HCT116 (cell line): ENCODE measurements at places on chromosomes 6 and 20.

DNA sequence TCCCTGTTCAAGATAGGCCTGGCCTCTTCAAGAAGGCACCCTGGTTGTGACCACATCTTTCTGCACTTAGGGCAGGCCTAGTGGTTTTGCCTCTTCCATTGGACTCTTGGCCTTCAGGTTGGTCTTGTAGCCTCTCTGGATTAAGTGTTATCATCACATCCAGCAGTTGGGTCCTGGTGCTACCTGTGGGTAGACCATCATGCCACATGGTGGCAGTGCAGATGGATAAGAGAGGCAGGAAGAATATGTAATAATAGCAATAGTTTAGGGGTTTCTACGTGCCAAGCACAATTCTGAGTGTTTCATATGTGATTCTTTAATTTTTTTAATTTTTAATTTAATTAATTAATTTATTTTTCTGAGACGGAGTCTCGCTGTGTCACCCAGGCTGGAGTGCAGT, 28.5 kb upstream of the SNRPB2 start:
- DNase-seq, result peak; percentile 2

GRCh38 chr6:40376113-40376650, 211.0 kb downstream of the LRFN2 start:
- DNase-seq, result no peak

- no peak for DNase-seq
Measured at GRCh38 chr6:143167224-143167623, 106.5 kb downstream of the AIG1 start.

- DNase-seq, result no peak
Measured at GRCh38 chr20:51428401-51429143, 113.9 kb downstream of the NFATC2 start.

DNA sequence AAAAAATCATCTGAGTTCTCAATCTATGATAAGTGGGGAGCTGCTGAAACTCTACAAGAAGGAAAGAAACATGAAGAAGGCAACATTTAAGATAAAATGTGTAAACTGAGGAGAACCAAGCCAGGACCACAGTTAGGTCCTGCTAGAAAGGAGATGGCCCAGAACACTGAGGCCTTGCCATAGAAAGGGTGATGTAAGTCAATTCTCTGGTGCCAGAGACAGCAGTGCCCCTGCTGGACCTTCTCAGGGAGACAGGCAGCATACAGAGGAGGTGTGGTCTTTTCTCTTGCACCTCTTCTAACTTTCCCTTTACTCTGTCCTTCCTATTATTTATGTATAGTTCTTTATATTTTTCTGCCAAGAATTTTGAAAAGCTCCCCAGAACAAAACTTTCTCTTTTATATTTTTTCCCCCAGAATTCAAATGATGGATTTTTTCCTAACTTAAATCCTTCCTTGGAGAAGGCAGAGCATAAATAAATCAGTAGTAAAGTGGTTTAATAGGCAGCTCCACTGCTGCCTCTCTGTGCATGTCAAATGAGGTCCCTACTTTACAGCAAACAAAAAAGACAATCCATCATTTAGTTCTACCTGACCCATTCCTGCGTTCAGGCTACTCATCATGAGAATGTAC, 9.0 kb downstream of the UQCC2 start:
- DNase-seq, result peak; percentile 37

GRCh38 chr20:36463212-36464061, 77.9 kb upstream of the MYL9 start:
- no peak for DNase-seq

- DNase-seq, result no peak
Measured at GRCh38 chr20:3226093-3226492, 12.9 kb downstream of the SLC4A11 start.

GRCh38 chr6:152293404-152293803, 343.8 kb downstream of the SYNE1 start:
- DNase-seq, result no peak
